Activated CD4-positive, alpha-beta memory T cell treated with anti-CD3 and anti-CD28 coated beads, Interleukin-2, amount 10 ng/mL, durations not matched to agents 7 days and 5 days (primary cell): ENCODE measurements at places on chromosomes 12 and 14. TPM values are rescaled to one million over a fixed set of nuclear protein-coding genes. Genes with fewer than 3 reads are reported as not detected.

- DNase-seq, result peak; percentile 36
Measured at GRCh38 chr12:101935890-101936746, 58.7 kb downstream of the DRAM1 start.

- no peak for DNase-seq
Measured at GRCh38 chr12:47843226-47843980, 23.7 kb upstream of the HDAC7 start.

DNA sequence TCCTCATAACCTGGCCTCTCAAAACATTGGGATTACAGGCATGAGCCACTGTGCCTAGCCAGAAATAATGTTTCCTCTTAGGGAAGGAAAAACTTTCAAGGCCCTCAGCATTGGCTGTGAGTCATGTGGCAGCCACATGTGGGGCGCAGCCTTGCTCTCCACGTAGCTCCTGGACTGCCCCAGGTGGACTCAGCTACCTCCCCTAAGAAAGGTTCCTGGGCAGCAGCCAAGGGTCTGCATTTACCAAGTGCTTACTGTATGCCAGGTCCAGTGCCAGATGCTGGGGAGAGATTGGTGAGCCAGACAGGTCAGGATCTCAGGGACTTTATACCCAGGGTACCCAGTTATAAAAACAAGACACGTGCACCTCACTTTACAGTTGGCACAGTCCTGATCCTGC is 3.7 kb upstream of the TRPV4 start:
- DNase-seq, result no peak

DNA sequence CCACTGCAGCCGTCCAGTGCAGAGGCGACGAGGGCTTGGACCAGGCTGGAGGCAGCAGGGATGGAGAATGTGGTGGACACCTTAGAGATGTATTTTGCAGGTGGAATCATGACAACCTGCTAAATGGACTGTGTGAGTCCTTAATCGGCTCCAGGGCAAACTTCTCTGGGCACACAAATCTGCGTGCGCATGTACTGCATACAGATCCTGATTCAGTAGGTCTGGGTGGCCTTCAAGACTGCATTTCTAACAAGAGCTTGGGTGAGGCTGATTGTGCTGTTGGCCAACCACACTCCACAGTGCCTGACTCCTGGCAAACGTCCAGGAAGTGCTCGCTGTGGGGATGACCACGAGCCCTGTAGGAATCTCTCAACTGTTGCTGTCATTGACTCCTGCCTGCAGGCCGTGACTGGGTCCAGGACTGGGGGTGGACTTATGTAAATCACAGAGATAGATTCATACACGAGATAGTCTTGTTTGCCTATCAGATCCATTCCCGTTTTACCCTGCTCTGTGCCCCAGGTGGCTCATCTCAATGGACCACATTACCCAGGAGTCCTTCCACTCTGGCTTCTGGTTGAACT is 27.2 kb downstream of the JDP2 start:
- no peak for DNase-seq

GRCh38 chr14:67285876-67286452 is 44.7 kb downstream of the PALS1 start:
- no peak for DNase-seq

DNA sequence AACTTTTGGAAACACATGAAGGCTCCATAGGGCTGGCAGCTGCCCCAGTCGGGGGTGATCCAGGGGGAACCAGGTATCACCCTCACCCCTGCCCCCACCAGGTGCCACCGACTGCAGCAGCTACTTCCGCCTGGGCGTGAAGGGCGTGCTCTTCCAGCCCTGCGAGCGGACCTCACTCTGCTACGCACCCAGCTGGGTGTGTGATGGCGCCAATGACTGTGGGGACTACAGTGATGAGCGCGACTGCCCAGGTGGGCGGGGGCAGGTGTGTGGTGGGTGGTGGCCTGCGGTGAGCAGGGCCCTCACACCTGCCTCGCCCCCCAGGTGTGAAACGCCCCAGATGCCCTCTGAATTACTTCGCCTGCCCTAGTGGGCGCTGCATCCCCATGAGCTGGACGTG is 22.3 kb upstream of the NXPH4 start:
- DNase-seq, result no peak

Gene KRT2
- not detected for total RNA-seq

Gene ASPG
- not detected for total RNA-seq

Gene C12orf60
- total RNA-seq, result 2.0 TPM

GRCh38 chr12:31456562-31456961 is 130.6 kb upstream of the SINHCAF start:
- no peak for DNase-seq

Gene CD27
- total RNA-seq, result 39.9 TPM

GRCh38 chr14:78254911-78255461 is 84.8 kb downstream of the NRXN3 start:
- DNase-seq, result no peak

DNA sequence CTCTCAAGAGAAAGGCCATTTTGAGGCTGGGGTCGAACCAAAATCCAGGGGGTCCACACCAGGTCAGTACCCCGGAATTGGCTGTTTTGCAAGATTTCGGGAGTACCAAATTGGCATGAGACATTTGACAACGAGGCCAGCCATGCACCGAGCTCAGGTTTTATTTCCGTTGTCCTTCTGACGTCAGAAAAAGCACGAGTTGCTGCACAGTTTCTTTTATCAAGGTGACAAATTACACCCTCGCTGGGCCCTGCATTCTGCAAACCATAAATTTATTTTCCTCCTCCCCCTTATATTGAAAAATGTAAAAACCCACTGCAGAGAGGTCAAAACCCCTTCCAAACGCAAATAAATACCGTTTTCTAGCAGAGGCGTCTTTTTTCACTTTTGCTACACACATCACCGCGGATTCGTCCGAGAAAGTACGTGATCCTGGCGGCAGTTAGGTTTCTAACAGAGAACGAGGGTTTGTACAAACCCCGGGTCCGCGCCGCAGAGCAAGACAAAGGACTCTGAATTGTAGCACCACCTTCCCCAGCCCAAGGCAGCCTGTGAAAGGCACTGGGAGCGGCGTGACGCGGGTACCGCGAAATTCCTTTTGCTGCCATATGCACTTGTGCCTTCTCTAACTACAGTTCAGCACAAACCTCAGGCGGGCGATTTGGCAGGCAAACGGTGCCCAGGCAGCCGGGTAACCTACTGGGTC is 1.8 kb downstream of the SLC38A1 start:
- DNase-seq, result peak; percentile 69

GRCh38 chr12:31751085-31751484 is 22.3 kb upstream of the AMN1 start:
- no peak for DNase-seq

- DNase-seq, result no peak
Measured at GRCh38 chr12:122486805-122487426, 13.8 kb downstream of the ZCCHC8 start.

DNA sequence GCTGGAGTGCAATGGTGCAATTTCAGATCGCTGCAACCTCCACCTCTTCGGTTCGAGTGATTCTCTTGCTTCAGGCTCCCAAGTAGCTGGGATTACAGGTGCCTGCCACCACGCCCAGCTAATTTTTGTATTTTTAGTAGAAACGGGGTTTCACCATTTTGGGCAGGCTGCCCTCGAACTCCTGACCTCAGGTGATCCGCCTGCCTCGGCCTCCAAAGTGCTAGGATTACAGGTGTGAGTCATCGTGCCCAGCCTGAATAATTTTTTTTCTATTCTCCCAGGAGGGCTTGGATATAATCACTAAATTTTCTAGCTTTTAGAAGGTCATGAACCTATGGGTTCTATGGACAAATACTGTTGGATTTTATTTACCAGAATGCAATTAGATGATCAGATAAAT is 44.7 kb upstream of the GNPNAT1 start:
- no peak for DNase-seq

DNA sequence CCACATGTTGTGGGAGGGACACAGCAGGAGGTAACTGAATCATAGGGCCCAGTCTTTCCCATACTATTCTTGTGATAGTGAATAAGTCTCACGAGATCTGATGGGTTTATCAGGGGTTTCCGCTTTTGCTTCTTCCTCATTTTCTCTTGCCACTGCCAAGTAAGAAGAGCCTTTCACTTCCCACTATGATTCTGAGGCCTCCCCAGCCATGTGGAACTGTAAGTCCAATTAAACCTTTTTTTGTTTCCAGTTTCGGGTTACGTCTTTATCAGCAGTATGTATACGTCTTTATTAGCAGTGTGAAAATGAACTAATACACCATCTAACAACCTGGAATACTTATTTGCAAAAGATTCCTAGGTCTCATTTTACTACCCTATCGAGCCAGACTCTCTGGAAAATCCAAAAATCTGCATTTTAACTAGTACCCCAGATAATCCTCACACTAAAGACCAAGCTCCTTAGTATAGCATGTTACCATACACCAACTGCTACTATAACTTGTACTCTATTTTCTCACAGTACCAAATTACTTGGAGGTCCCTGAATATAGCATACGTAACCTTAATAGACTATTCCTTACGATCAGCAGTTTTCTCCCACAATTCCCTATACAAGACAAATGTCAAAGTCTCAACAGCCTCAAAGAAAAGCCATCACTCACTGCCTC is 11.5 kb downstream of the GTF2A1 start:
- DNase-seq, result no peak

GRCh38 chr12:126210026-126210425 is 1144.8 kb downstream of the AACS start:
- no peak for DNase-seq

GRCh38 chr14:100832311-100832960 is 6.5 kb downstream of the MEG3 start:
- no peak for DNase-seq

DNA sequence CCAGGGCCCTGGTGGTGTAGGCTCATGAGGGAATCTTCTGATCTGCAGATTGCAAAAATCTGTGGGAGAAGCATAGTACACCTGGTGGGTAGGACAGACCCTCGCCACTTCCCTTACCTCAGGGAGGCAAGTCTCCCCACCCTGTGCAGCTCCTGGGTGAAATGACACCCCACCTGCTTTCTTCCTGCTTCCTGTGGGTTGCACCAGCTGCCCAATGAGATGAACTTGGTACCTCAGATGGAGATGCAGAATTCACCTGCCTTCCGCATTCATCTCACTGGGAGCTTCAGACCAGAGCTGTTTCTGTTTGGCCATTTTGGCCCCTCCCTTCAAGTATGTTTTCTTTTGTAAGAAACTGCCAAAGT is 4.7 kb downstream of the CLEC2D start:
- DNase-seq, result peak; percentile 72

GRCh38 chr12:21223930-21224329 is 92.9 kb downstream of the SLCO1B1 start:
- DNase-seq, result no peak

Gene ADAMTS20
- not detected for total RNA-seq

Gene SMOC1
- not detected for total RNA-seq

DNA sequence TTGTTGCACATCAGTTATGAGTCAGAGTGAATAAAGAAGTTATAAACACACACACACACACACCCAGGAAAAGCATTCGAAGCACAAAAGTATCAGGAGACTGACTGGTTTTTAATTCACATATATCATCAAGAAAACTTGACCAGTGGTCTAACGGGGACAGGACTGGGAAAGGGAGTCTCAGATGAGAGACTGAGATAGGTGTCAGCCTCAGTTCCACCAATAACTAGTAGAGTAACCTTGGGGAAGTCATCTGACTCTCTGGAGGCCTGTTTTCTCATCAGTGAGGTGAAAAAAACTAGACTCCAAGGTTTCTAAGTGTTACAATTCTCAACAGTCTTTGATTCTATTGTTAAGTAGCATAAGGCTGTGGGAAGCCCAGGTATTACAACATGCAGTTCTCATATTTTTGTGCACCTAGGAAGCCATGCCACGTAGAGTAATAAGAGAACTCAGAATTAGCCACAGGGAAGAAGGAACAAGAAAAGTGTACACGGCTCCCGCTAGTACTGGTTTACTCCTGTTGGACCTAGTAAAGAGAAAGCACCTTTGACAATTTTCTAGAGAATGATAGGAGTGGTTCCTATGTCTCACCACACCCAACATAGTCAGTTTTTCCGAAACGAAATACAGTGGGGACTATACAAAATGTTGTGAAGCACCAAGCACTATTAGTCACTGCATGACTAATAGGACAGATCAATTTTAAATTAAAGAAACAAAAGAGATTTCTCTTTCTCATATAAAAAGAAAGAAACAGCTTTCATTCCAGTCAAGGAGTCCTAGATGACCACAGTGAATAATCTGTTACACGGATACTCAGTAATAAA is 5.0 kb downstream of the PPTC7 start:
- peak; percentile 54 for DNase-seq

Gene HOXC10
- total RNA-seq, result not detected

- DNase-seq, result no peak
Measured at GRCh38 chr14:103890821-103891666, 37.2 kb upstream of the TDRD9 start.

Gene DIO3
- not detected for total RNA-seq

Gene CD163
- total RNA-seq, result not detected

Gene KCNK13
- total RNA-seq, result 0.18 TPM

Gene KRT3
- not detected for total RNA-seq
